ENCODE measurements at places on chromosomes 13 and 19.

DNA sequence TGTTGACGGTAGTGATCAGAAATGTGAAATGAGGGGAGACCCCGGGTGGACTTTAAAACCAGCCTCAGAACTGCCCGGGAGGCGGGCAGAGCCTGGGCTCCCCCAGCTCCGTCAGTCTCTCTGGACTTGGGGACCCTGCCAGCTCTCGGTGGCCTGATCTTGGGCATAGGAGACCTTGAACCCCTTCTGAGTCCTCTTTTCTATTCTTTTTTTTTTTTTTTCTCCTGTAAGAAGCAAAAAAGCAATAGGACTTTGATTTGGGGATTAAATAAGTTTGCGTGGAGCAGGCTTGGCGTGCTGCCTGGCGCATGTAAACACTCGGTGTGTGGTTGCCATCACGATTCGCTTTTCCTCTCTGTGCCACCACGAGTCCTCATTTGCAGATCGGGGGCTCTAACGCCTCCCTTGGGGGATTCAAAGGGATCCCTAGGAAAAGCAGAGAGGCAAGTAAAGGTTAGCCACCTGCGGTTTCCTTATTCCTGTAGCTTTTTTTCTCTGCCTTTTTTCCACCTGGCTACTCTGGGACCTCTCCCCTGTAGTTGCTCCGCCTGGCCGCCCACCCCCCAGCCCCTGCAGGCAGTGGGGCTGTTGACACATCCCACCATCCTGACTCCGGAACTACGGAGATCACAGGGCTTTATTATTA lies 1.3 kb downstream of the SAFB start:
- DNase-seq: no peak

- no peak for DNase-seq
Measured at GRCh38 chr13:60887711-60888110, 490.7 kb downstream of the TDRD3 start.

DNA sequence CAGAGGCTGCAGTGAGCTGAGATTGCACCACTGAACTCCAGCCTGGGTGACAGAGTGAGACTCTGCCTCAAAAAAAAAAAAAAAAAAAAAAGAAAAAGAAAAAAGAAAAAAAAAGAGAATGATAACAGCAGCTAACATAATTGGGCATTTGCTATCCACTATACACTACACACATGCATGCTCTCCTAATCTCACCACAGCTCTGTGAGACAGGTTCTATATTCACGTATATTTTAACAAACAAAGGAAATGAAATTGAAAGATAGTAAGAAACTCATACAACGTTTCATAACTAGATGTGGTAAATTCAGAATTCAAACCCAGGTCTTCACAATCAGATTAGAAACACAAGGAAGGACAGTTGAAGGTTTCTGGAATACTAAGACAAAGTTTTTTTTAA lies 265.7 kb downstream of the DIAPH3 start:
- no peak for DNase-seq

- no peak for DNase-seq
Measured at GRCh38 chr19:35811317-35812219, 1.1 kb downstream of the PRODH2 start.

DNA sequence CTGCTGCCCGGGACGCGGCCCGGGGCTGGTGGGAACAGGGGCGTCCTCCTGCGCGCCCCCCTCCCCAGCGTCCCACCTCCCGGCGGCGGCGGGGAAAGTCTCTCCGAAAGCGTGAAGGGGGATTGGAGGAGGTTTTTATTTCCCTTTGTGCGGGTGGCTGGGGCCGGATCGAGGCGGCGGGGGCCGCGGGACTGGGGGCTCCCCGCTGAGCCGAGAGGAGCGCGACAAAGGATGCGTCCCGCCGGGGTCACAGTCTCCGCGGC lies 132 bp downstream of the SHD start:
- DNase-seq: no peak

- DNase-seq: no peak
Measured at GRCh38 chr13:48154671-48155070, 59.8 kb upstream of the MED4 start.

- no peak for DNase-seq
Measured at GRCh38 chr13:99991013-99991827, 9.6 kb downstream of the ZIC2 start.

DNA sequence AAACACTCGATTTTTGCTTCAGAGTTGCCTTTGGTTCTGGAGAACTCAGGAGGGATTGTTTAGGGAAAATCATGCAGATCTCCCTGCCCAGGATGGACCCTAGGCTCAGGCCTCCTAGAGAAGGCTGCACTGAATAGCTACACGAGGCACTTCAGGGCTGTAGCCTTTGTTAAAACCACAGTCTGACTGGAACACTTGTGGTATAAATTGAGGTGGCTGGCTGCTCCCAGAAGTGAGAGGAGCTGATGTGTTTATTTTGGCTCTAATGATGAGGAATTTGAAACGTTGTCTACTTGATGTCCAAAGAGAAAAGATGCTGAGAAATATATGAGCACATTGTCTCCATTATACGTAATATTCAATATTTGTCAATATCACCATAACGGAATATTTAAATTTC lies 762.1 kb upstream of the ARGLU1 start:
- DNase-seq: no peak

DNA sequence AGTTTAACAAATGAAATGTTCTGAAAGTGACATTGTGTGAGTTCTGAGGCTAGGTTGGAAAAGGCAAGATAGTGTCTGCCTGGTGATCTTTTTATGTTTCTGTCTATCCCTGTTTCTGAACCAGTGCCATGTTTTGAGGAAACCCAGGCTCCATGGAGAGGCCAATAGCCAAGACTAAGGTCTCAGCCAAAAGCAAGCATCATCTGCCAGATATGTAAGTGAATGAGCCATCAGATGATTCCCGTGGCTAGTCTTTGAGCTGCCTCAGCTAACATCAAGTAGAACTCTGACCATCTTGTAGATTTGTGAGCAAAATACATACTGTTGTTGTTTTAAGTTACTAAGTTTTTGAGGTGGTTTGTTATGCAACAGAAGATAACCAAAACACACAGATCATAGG lies 19.6 kb upstream of the CCNA1 start:
- no peak for DNase-seq

DNA sequence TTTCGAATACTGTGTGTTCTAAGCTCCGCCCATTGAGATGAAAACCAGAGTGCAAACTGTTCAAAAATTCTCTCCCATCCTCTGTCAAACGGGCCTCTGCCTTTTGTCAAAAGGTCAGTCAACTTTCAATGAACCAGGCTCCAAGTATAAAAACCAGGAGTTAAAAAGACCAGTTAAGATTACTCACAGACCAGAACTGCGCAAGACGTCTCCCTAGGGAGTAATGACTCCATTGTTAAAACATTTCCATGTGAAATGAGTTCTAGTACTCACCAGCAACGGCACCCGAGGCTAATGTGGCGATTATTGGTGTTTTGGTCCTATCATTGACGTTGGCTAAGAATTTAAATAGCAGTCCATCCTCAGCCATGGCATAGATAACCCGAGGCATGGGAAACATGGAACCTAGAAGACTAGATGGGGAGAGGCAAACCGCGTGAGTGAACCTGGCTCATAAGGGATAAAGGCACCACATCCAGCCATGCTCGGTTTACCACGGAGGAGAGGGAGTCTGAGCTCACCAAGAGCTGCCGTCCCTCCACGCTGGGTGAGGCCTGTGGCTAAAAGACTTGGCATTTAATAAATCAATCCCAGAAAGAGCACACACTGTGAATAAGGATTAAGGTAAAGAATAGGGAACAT lies 73.3 kb downstream of the SLC7A1 start:
- DNase-seq: no peak

- DNase-seq: no peak
Measured at GRCh38 chr13:73251626-73252265, 192.9 kb downstream of the KLF5 start.

- DNase-seq: no peak
Measured at GRCh38 chr19:55076321-55076720, 652 bp downstream of the EPS8L1 start.

DNA sequence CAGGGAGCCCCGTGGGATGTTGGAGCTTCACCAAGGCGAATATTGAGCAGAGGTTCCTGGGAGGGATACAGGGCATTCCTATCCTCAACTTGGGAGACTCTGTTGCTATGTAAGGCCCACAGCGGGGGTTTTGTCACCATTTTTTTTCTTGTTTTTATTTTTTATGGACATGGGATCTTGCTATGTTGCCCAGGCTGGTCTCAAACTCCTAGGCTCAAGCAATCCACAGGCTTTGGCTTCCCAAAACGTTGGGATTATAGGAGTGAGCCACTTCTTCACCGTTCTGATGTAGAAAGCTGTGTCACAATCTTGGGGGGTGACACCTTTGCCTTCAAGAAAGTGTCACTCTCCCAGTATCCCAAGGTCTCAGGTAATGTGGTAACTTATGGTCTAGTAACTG lies 2.6 kb downstream of the DLL3 start:
- DNase-seq: no peak

- DNase-seq: no peak
Measured at GRCh38 chr13:106533943-106534638, 1.4 kb downstream of the EFNB2 start.

DNA sequence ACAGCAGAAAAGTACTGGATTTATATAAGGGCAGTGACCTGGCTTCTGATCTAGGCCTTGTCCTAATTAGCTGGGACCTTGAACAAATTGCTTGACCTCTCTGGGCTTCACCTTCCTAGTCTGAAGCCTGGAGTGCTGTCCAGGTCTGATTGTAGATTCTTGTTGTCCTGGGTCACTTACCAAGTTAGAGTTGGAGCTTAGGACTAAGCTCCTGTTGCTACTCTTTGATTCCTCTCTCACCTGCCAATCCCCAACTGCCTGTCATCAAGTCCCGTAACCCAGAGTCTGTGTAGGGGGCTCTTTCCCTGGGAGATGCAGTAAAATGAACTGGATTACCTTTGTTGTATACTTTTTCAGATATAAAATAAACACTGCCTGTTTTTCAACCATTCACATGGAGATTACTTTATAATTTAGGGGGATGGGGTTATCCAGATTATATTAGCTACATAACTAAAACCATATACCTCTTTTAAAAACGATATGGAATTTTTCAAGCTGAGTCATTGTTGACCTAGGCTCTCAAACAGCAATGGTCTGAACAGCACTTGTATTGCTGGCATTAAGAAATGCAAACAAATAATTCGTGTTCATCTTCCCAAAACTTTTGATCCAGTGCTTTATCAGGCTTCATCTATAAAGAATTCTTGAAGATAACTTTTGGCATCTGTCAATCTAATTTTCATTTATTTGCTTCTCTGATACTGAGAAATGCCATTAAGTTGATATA lies 5.8 kb downstream of the ARHGAP35 start:
- DNase-seq: no peak

DNA sequence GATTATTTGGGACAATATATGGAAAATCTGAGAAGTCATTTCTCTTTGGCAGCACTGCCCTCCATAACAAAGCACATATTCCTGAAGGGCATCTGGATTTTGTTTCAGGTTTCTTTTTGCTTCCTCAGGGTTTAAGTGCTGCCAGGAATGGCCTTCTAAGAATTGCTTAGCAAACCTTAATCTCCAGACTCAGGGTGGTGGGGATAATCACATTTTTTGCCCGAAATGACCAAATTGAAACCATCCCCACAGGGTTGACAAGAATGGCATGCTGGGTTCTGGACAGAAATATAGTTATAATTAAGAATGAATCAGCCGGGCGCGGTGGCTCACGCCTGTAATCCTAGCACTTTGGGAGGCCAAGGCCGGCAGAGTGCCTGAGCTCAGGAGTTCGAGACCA lies 6.4 kb upstream of the CDADC1 start:
- DNase-seq: no peak

DNA sequence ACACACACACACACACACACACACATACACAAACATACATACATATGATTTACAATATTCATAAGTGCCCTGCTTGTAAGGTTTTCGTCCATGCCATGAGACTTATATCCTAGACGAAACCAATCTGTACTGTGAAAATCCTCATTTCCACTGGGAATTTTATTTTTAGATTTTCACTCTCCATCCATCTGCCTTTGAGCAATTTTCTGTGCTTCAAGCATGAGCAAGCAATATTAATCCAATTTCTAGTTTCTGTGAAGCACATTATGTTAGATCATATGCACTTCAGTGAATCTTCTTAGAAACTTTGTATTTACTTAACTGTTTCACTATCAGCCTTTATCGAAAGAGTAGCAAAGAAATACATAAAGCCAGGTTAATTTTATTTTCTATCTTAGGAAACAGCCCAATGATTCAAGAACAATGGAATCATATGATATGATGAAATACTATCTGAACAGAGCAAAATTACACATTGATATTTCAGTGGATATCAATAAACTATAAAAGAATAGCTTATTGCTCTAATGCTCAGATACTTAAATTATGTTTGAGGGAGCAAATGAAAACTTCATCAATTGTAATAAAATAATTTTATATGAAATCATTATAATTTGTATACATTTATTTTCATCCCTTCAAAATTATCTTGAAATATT lies 1100.7 kb upstream of the MIR17HG start:
- DNase-seq: no peak

DNA sequence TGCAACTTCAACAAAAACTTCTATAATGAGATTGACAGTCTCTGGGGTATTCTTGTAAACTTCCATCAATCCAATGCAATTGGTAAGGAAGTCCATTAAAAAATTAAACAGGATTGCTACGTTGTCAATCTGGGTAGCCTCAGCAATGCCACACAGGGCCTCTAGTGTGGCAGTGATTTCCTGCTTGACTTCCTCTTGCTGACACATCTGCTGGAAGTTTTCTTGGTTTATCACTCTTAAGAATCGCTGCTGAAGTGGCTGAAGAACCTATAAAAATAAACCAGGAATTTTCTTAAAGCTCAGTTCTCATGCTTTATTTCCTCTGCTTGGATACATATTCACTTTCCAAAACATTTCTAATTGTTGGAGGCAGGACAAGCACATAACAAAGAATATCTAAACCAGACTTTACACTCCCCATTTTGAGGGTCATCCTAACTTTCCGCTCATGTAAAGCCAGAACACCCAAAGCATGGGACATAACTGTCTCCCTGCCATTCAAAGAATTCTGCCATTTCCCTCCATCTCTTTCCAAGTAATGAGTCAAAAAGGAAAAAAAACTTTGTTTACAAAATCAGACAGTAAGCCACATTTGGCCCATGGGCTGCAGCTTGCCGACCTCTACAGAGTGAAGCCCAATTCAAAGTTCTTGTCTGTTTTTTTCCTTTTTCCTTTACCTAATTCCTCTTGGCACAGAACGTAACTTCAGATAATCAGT lies 23.2 kb upstream of the EEF1AKMT1 start:
- no peak for DNase-seq

- no peak for DNase-seq
Measured at GRCh38 chr19:13840305-13841085, 36.4 kb upstream of the NANOS3 start.

GRCh38 chr19:3782903-3783302 lies 3.3 kb downstream of the MATK start:
- DNase-seq: no peak

DNA sequence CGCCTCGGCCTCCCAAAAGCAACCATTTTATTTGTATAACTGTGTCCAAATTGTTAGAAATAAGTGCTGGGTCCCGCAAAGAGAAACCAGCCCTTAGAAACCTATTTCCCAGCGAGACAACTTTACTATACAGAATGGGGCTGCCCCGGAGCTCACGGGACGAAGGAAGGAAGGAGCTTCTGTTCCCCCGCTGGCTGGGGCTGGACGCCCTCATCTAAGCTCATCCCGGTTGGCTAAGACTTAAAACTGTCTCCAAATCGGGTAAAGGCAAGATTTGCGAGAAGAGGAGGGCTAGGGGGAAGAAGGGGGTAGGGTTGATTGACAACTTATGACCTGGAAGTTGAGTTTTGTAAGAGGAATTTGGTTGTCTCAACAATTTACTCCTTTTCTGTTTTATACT lies 12.3 kb upstream of the BSG start:
- DNase-seq: no peak

All from activated CD8-positive, alpha-beta memory T cell treated with anti-CD3 and anti-CD28 coated beads for 1 hour (primary cell).